ENCODE measurements at places on chromosomes 3 and 15. TPM values are rescaled to one million over a fixed set of nuclear protein-coding genes. Genes with fewer than 3 reads are reported as not detected.

Gene CHRFAM7A
- 1.4 TPM for total RNA-seq

Gene PLS1
- total RNA-seq: 81.0 TPM

Gene GOLGA8N
- 12.2 TPM for total RNA-seq

Gene LYZL4
- total RNA-seq: 0.32 TPM
